Cortex of kidney (tissue), 1 donor: ENCODE measurements at places on chromosomes 6 and 20.

DNA sequence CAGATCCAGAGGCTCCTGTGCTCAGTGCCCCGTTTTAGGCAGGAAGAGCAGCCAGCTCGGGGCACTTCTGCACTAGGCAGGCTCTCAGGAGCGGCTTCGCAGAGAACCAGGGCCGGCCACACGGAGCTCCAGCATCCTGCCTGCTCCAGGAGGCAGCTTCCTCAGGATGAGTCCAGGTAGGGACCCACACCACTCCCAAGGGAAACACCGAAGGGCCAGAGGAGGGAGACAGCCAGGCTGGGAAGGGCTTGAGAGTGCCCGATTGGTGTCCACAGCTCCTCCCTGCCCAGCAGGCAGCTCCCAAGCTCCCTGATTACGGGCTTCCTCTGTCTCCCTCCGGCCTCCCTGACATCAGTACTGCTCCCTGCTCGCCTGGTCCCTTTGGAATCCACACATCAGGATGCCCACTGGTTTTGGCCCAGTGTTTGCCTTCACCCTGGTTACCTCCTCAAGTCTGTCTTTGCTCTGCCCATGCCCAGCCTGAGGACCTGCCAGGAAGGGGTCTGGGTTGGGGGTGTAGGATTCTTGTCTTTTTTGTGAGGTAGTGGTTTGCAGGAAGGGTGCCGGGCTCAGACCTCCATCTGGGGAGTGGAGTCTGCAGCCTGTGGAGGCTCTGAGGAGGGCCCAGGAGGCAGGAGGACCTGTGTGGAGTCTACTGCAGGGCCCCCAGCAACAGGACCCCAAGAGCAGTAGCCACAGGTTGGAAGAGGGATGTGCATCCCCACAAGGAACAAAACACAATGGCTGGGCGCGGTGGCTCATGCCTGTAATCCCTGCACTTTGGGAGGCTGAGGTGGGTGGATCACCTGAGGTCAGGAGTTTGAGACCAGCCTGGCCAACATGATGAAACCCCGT, 11.2 kb upstream of the PYGB start:
- no peak for DNase-seq

DNA sequence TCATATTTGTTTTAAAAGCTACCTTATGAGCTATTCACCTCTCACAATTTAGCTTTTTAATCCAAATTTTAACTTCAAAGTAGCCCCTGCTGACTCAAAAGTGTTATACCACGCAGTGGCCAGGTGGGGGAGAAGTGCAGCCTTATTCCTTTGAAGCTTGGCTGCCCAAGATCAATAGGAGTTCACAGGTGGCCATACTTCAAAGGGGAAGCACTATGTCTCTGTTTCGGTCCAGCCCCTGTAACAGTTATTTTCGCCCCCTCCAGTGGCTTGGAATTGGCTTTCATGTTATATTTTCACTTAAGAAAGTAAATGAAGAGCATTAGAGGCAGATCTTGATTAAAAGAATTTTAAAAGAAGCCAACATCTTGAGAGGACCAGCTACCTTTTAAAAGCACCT, 608.4 kb downstream of the EPHA7 start:
- no peak for DNase-seq

- no peak for DNase-seq
These were observed 649 bp upstream of the LRRC73 start for GRCh38 chr6:43510827-43511163.

DNA sequence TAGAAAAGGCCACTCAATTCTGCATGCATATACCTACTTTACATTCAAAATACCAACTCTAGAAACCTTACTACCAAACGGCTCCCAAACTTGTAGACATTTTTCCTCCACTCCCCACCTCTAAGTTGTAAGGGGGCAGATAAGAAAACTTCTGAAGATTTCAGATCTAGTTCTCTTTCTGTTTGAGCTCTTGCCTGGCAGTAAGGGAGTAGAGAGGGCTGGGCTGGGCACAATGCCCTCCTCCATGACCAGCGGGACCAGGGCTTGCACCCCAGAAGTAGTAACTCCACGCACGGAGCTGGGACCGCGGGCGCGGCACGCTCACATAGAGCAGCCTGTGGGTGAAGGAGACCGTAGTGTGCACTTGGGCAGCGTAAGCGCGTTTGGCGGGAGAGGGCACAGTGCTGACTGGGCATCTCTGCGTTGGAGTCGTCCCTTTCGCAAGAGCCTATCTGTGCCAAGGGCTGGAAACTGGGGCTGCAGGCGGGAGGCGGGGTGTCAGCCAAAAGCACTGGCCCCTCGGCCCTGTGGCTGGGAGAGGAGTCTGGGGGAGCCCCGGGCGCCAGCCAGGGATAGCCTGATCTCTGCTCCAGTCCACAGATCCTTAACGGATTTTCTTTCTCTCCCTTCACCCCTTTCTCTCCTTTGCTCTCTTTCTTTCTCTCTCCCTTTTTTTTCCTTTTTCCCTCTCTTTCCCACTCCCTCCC, 32.4 kb downstream of the PHACTR1 start:
- DNase-seq, result no peak

GRCh38 chr20:49846206-49846807, 33.7 kb downstream of the SLC9A8 start:
- DNase-seq, result no peak

- DNase-seq, result no peak
These were observed 2.9 kb upstream of the GZF1 start for GRCh38 chr20:23358923-23359593.

- DNase-seq, result no peak
These were observed 17.0 kb downstream of the GPX5 start for GRCh38 chr6:28542440-28543296.

DNA sequence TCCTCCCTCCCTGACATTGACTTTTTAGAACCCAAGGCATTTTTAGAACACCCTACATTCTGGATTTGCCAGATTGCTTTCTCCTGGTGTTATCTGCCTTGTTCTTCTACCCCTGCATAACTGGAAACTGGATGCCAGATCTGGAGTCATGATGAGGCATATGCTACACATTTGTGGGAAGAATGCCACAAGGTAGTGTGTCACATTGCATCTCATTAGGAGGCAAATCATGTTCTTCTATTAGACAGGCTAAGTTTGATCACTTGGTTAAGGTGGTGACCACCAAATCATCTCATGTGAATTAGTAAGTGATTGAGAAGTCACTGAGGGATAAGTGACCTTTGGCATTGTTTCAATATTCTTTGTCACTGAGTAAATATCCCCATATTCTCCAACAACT, 12.9 kb upstream of the NKX2-2 start:
- no peak for DNase-seq

- no peak for DNase-seq
These were observed 567.8 kb upstream of the ID4 start for GRCh38 chr6:19269341-19269898.

DNA sequence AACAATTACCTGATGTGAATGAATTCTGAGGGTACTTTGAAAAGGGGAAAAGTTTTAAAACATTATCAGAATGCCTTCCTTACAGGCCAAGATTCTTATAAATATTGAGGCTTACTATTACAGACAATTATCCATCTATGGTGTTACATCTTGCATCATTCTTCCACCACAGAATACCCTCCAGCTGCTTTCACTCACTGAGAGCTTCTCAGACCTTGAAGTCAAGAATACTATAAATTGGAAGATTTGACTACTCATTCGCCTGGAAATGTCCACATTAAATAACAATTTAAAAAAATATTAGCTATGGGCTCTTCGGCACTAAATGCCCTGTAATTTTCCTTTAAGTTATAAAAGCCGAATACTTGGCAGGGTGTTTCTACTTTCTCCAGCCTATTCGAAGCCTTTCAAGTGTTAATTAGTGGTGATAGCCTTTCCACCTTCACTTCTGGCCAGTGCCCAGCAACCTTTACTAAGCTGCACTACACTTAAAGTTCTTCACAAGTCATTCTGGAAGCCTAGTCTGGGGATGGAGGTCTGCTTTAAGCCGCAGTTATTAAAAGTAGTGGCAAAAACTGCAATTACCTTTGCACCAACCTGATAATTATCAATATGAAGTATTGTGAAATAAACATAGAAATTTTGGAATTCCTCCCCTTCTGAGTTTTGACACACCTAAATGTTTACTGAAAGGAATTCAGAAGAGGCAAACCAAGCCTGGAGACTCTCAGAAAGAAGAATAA, 100.9 kb downstream of the BMP5 start:
- no peak for DNase-seq

DNA sequence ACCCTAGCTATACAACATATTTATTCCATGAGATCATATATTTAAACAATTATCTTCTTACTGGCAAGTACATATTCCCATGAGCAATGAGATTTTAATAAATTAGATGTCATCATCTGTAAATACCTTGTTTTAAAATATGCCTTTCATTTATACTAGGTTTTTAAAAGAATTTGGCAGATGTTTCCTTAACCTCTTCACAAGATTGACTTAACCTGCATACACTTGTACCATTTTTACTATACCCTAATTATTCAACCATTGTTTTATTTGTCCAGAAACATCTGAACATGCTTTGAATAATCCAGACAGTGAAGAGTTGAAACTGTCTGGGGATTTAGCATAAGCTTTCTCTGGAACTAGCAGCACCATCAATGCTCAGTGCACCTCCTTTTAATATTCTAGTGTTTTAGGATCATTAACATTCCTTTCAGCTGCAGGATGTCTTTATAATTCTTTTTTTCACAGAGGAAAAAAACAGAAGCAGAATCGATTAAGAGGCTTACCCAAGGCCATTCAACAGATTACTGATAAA, 188.0 kb upstream of the TENT5A start:
- DNase-seq, result no peak

DNA sequence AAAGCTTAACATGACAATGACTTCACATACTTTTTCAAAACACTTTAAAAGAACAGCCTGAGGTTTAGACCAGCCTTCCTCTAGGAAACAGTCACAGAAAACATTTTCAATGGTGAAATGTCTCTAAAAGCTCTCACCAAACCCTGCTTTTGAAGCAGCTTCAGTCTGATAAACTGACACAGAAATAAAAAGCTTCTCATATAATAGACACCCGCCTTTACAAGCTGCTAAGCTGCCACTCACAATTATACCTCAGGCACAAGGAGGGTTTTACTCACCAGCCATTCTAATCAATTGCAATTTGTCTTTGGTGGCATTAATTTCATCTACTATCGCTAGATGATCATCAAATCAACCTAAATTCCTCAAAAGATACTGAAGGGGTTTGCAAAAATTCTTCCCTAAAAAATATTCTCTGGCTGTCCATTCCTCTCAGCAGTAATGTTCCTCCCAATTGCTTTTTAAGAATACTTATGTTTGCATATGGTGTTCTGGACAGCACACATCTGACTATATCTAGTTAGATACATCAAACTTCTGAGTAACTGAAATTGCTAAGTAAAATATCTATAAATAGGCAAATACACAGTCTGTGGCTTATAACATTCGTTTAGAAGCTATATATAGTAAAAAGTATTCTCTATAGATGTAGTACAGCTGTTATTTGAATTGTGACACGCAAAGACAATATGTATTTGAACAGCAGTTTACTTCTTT, 29.4 kb downstream of the KIF13A start:
- DNase-seq, result no peak
